Cardiac muscle cell (in vitro differentiated cells and primary cell): ENCODE measurements at places on chromosomes 6 and 20.

- no peak overlapping the region for H3K4me3 ChIP-seq
- H3K27me3 ChIP-seq = no peaks in the 10 kb centered on the region
- no peak for DNase-seq
These were observed 252.2 kb downstream of the ADGB start for GRCh38 chr6:146850981-146851380.

DNA sequence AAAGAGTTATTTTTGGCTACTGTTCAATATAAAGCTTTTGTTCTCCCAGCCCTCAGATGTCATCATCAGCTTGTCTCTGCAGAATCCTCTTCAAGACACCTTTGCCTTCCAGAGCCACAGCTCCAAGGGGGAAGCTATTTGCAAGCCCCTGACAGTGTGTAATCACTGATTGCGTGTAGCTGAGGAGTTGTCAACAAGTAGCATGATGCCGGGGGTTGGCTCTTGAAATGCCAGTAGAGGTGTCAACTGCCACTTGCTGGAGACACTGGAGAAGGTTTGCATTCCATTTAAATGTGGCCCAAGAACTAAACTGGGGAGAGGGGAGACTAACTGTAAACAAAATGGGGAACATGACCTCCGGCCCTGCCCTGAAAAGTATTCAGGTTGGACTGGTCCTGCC is 44.3 kb upstream of the PDYN start:
- no peak overlapping the region for H3K4me3 ChIP-seq
- no peaks in the 10 kb centered on the region for H3K36me3 ChIP-seq
- H3K27ac ChIP-seq = no peak overlapping the region
- peaks cover 88% of the 10 kb centered on the region for H3K27me3 ChIP-seq
- DNase-seq = no peak

DNA sequence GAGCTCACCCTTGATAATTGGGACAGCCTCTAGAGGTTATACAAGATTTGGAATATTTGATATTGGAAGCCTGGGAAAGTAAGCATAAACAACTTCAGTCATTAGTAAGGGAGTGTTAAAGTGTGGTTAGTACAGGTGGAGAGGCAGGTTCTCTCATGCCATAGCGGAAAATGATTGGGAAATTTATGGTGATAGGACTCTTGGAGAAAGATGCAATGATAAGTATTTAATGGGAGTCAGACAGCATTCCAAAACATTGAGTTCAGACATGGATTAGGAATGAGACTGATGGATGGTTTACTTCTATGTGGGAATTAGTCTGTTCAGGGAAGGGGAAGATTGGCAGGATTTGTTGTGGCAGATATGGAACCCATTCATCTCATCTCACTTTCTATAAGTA is 152.7 kb downstream of the MCHR2 start:
- H3K27ac ChIP-seq = no peak overlapping the region
- H3K36me3 ChIP-seq = no peaks in the 10 kb centered on the region
- H3K4me3 ChIP-seq = no peak overlapping the region
- DNase-seq = no peak
- no peaks in the 10 kb centered on the region for H3K27me3 ChIP-seq
- no peaks in the 10 kb centered on the region for H3K4me1 ChIP-seq

- DNase-seq = no peak
- no peaks in the 10 kb centered on the region for H3K27me3 ChIP-seq
- H3K4me1 ChIP-seq = no peaks in the 10 kb centered on the region
- H3K4me3 ChIP-seq = no peak overlapping the region
These were observed 99.4 kb upstream of the ADTRP start for GRCh38 chr6:11878029-11878428.

- H3K27me3 ChIP-seq = no peaks in the 10 kb centered on the region
- H3K27ac ChIP-seq = no peak overlapping the region
- DNase-seq = no peak
- H3K4me3 ChIP-seq = no peak overlapping the region
These were observed 70.5 kb downstream of the TOX2 start for GRCh38 chr20:43985121-43985520.

DNA sequence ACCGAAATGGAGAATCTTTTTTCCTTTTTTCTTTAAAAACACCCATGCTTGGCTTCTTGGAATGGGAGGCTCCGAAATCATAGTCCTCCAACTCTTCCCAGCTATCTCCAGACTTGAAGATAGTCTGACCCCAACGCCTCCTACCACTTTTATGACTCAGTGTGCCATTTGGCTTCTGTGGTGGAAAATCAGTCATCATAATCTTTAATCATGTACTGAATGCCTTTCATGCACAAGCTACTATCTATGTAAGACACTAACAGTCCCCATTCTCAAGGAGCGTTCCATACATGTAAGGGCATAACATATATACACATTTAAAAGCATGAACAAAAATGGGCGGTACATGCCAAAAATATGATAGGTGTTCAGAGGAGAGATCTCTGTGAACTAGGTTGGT is 44.1 kb downstream of the TMEM14B start:
- DNase-seq = no peak
- no peak overlapping the region for H3K4me3 ChIP-seq
- H3K27me3 ChIP-seq = no peaks in the 10 kb centered on the region
- no peak overlapping the region for H3K27ac ChIP-seq
- H3K36me3 ChIP-seq = no peaks in the 10 kb centered on the region

- no peaks in the 10 kb centered on the region for H3K4me1 ChIP-seq
- DNase-seq = no peak
- H3K27ac ChIP-seq = no peak overlapping the region
- H3K36me3 ChIP-seq = no peaks in the 10 kb centered on the region
These were observed 187.7 kb downstream of the NFATC2 start for GRCh38 chr20:51354769-51355319.

DNA sequence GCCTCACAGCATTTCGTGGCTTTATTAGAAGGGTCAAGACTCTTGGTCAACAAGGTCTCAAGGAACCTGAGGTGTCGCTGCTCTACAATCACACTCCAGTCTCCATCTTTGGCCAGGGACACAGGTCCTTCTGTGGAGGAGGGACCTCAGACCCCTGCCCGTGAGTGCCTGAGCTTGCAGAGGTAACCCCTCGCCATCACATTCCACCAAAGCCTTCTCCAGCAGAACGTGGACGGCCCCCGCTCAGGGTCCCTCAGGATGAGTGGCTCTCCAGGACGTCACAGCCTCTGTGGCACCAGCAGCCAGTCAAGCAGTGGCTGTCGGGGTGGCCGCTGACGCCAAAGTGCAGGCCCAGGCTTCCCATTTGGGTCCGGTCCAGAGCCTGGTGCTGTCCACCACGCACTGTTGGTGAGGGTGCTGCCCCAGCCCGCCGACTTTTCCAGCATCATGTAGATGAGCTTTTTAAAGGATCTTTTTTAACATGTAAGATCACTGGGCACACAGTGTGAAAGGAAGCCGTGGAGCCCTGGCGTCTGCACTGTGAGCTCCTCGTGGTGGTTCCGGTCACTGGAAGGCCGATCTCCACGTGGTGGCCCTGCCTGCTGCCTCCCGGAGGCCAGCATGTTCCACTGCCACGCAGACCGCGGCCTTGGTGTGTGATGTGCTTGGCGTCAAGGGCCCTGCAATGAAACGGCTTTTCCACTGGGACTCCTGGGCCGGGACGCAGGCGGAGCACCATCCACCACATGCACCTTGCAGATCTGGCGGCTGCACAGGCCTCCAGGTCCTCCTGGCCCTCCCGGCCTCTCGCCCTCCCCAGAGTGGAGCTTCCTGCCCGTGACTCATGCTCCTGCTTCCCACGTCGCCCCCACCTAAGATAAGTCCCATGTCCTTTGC is 8.3 kb upstream of the KIF25 start:
- no peaks in the 10 kb centered on the region for H3K27me3 ChIP-seq
- no peak overlapping the region for H3K27ac ChIP-seq
- no peaks in the 10 kb centered on the region for H3K4me1 ChIP-seq

DNA sequence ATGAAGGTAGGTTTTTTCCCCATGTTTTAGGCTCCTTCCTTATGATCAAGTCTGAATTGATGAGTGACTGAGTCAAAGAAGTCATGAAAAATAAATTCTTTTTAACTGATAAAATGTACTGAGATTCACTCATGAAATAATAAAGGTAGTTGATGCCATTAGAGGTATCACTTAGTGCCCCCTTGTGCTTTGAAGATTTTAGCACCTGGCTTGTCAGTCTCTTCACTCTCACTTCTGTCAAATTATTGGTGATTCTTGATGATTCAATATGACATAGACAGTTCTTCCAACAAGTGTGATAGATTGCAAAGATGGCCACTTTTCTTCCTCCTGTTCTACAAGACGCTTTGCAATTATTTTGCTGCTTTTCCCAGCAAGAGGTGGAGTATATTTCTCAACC is 4.2 kb upstream of the DLK2 start:
- no peak for DNase-seq
- H3K27me3 ChIP-seq = peaks cover 39% of the 10 kb centered on the region
- H3K4me3 ChIP-seq = no peak overlapping the region
